Endothelial cell of umbilical vein (primary cell): ENCODE measurements at places on chromosomes 7 and 10. TPM values are rescaled to one million over a fixed set of nuclear protein-coding genes. Genes with fewer than 3 reads are reported as not detected.

CPA4 gene
- polyA plus RNA-seq, result 0.22 and 0.36 TPM in 2 replicates

GPR146 gene
- polyA plus RNA-seq, result 44.8 and 76.6 TPM in 2 replicates

BLNK gene
- not detected in 2 replicates for polyA plus RNA-seq

SAP25 gene
- 3.2 and 5.0 TPM in 2 replicates for polyA plus RNA-seq

HOXA5 gene
- polyA plus RNA-seq, result 18.6 and 22.1 TPM in 2 replicates

NPY4R gene
- polyA plus RNA-seq, result not detected in 2 replicates

NCF1 gene
- 0.08 TPM in 1 of 2 replicates, not detected in the other for polyA plus RNA-seq

LRRN3 gene
- not detected in 2 replicates for polyA plus RNA-seq

KCNMA1 gene
- polyA plus RNA-seq, result 0.10 and 0.14 TPM in 2 replicates

ALOX5 gene
- polyA plus RNA-seq, result 0.04 and 0.08 TPM in 2 replicates

SMKR1 gene
- polyA plus RNA-seq, result not detected in 2 replicates

FOXP2 gene
- polyA plus RNA-seq, result 0.25 and 0.37 TPM in 2 replicates
